GM06990 (cell line): ENCODE measurements at places on chromosomes 1 and 21.

DNA sequence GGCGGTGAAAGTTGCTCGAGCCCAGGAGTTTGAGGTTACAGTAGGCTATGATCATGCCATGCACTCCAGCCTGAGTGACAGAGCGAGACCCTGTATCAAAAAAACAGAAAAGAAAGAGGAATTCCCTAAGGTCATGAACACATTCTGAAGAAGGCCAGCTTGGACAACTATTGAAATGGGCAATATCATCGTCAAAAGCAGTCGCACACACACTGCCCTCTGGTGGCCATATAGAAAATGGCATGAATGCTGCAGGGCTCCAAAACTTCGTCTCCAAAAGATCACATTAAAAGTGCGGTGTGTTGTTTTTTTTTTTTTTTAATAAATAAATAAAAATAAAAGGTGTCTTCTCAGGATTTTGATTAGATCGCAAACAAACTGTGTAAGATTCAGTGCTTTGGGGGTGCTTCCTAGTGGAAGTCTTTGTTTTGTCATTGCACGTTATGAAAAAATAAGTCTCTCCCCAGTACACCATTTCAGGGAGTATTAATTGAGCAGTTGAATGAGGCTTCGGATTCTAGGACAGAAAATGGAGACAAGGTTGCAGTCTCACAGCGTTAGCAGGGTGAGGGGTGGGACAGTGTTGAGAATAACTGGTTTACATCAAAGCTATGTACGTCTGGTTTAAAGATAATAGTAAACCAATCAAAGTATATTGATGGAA lies 87.5 kb upstream of the FMN2 start:
- DNase-seq, result no peak

DNA sequence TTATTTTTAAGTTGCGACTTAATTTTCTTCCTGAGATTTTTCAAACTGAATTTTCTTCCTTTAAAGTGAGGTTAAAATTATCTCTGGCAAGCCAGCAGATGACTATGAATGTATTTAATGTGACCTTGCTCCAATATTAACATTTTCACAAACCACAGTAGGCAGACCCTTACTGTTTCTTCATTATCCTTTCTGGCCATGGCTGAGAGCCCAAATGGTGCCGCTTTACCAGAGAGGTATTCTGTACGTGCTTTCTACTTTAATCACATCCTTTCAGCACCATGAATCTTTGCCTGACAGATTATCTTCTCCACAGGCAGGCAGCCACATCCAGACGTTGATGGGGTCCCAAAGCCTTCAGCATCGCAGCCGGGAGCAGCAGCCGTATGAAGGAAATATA lies 129.6 kb downstream of the LRRC40 start:
- DNase-seq, result no peak

DNA sequence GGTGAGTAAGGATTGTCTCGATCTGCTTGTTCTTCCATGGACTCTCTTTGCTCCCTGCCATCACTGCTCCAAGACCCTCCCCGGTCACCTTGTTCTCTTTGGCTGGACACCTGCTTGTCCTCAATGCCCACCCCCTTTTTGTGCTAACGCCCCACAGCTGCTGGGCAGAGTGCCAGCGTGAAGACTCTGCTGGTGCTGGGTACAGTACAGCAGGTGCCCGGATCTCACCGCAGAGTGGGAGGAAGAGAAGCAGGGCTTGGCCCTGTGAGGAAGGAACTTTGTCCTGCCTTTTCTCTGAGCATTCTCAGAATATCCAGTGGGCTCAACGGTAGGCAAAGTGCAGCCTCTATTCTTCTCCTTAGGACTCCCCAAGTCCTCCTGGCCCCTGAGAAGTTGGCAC lies 90.1 kb downstream of the PLXNA2 start:
- no peak for DNase-seq

- no peak for DNase-seq
Measured at GRCh38 chr1:1163538-1164070, 10.1 kb upstream of the TTLL10 start.

DNA sequence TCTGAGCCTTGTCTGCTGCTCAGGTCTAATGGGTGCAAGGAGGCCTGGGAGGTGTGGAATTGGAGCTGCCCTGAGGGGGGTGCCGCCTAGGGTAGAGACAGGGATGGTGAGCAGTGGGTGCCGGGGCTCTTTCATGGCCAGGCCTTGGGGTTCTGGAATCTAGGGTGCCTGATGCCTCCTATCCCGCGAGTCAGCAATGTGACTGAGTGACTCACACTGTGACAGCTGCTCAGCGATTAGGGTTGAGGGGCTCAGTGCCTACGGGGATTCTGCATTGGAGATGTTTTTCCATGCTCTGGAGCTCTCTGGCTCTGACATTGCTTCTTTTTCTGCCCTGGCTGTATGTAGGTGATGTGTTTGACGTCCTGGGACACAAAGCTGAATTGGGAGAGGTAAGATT lies 16.8 kb downstream of the ATP8B2 start:
- DNase-seq, result no peak

DNA sequence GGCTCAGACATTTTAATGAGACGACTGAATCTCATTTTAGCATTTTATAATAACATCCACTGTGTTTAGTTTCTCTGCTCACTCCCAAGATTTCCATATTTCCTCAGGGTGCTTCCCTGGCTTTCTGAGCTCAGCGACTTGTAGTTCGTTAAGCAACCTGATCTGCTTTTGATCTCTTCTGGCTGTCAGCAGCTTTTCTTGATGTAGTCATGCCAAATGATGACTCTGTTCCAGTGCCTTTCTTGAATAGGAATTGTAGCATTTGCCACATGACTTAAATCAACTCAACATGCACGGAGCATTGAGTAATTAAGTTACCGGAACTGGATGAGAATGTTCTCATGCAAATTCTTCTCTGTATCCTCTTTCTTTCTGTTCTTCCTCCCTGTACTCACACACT lies 246.1 kb downstream of the FMN2 start:
- no peak for DNase-seq

DNA sequence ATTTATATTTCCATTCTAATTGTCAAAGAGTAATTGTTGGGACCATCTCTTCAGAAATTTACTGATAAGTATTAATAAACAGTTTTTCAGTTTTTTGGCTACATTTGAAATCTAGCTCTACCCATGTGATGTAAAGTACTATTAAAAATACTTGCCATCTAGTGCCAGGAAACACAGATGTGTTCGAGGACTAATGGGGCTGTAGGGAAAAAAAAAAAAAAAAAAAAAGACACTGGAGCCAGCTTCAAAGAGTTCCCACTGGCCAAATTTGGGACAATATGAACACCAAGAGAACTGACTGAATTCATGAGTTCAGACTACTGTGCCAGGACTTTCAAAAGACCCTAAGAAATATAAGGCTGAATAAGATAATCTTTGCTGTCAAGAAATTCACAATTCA lies 65.2 kb upstream of the GFI1 start:
- DNase-seq, result no peak

DNA sequence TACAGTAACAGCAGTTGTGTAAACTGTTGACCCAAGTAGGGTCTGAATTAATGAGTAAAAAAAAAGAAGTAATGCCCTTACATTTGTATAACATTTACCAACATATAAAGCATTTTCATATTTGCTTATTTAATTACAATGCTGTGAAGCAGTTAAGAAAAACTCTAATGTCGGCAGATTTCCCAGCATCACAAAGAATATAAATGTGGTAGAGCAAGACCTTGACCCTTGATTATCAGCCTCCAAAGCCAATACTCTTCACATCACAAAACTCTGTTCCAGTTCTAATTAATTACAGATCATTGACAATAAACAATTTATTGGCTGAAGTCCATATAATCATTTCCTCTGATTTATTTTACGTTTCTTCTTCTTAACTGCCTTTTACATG lies 130.2 kb downstream of the DUSP10 start:
- no peak for DNase-seq

GRCh38 chr1:20726932-20727745 lies 5.4 kb downstream of the SH2D5 start:
- no peak for DNase-seq

GRCh38 chr1:119330466-119331189 lies 38.0 kb upstream of the HAO2 start:
- DNase-seq, result no peak

GRCh38 chr1:76231320-76231719 lies 156.8 kb downstream of the ST6GALNAC3 start:
- no peak for DNase-seq

DNA sequence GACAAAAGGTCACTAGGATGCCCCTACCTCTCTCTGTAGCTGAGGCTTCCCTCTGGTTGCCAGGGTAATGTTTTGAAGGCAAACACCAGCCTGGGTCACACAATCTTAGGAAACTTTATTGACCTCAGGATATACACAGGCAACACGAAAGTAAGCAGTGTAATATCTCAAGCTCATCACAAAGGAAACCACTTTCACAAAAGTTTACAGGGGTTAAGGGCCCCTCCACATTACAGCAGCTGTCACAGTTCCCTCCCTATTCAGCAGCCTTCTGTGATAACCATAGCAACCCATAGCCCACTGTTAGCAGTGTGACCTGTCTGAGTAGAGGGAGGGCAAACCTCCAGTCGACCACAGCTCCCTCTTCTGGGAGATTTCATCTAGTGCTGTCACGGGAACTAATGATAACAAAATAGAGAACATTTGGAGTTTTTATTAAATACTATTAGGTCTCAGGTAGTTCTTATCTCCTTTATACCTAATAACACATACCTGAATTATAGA lies 149.8 kb downstream of the PTPRC start:
- DNase-seq, result peak; percentile 29
